ENCODE measurements at places on chromosomes 3 and 15.

DNA sequence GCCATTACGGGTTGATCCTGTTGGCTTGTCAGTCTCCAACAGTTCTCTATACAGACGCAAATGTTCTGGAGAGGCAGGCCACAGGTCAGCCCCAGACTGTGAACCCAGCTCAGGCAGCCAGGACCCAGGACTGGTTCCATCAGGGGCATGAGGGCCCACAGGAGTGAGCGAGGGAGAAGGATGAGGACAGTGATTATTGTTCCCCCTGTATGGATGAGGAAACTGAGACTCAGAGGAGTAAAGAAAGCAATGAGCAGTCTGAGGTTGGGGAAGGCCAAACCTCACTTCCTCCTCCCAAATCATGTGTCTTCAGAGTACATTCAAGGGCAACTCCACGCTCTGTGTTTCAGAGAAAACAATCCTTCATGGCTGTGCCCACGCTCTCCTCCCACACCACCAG lies 121.9 kb downstream of the RPLP1 start:
- no peak for DNase-seq

DNA sequence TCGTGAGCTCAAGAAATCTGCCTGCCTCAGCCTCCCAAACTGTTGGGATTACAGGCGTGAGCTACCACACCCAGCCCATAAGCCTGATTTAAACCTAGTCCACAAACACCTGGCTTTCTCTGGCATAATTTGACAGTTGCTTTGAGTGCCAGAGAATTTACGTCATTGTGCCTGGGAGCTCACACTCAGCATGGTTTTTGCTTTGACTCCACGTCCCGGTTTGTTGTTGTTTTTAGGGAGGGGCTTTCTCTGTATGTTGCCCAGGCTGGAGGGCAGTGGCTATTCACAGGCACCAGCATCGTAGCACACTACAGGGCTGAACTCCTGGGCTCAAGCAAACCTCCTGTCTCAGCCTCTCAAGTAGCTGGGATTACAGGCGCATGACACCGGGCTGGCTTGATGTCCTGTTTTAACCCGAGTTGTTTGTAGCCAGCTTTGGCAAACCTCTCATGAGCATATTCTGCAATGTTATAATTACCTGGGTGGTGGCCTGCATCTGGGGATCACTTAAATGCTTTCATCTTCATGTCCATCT lies 32.7 kb downstream of the CEMIP start:
- no peak for DNase-seq

DNA sequence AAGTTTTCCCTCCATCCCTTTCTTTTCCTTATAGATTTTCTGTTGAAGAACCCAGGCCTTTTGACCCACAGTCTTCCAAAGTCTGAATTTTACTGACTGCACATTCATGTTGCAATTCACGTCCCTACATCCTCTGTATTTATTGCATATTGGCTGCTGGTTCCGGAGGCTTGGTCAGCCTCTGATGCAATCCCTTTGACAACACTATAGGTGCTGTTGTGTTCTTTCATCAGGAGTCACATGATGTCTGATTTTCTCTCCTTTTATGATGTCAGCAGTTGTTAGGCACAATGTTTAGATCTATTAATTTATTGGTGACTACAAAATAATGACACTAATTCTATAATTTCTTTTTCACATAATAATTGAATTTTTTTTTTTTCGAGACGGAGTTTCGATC lies 8.7 kb downstream of the CYP1A1 start:
- no peak for DNase-seq

DNA sequence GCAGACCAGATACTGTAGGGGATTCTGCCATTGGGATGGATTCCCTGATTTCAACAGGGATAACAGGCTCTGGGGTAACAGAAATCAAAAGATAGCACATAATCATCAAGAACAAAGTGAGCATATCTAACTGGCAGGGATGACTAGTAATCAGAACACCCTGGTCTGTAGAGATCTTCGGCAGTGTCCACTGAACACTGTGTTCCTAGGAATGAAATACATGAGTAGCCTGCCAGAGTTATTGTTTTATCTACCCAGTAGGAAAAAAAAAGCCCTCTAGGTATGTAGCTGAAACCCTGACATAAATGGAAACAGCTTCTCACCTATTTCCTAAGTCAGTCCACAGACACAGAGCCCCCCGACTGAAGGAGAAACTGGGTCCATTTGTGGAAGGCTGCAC lies 340.3 kb upstream of the ZNF385D start:
- DNase-seq, result no peak

DNA sequence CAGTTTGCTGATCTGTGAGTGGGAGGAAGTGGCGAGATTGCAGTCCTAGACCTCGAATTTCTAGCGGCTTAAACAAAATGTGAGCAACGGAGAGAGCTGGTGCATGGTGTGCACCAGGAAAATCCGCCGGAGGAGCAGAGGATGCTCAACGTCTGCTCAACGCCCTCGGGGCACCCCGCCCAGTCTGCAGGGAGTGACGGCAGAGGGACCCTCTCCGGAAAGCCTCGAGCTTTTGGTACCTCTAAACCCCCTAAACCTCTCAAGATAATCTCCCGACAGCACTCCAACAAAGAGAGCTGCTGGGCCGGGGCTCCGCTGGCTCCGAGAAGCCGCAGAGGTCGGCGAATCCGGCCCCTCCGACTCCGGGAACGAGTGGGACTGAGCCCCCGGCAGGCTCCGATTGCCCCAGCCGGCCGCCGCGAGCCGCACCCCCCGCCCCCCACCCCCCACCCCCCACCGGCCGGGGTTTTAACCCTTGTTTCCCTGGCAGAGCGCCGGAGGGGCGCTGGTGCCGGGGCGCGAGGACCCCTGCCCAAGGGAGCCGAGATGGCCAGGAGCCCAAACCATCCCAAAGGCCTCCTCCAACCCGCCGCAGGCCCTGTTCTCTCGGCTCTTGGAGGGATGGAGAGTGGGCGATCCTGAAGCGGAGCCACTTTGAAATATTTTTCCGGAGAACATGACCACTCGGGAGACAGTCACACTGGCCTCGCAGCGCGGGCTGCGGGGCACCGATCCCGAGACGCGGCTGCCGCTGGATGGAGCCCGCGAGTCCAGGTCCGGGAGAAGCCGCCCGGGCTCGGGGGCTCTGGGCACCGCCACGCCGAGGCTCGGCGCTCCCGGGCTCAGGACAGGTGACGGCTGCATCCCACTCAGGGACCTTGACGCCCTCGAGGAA lies 1.5 kb downstream of the MEGF11 start:
- peak; percentile 38 for DNase-seq

DNA sequence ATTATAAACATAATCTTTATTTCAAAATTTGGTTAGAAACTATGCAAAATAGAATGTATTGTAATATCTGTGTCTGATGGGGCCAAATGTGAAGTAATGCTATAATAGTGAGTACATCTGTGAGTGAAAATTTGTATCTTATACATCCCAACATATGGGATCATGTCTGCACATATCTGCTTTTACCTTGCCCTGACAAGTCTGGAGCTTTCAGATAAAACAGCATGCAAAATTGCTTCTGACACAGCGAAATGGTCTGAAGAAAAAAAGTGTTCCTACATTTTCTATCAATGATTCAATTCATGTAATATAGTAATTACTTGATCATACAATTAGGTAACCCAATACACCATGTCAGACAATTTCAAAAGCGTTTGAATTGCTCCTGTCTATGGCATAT lies 58.1 kb upstream of the P3H2 start:
- no peak for DNase-seq

DNA sequence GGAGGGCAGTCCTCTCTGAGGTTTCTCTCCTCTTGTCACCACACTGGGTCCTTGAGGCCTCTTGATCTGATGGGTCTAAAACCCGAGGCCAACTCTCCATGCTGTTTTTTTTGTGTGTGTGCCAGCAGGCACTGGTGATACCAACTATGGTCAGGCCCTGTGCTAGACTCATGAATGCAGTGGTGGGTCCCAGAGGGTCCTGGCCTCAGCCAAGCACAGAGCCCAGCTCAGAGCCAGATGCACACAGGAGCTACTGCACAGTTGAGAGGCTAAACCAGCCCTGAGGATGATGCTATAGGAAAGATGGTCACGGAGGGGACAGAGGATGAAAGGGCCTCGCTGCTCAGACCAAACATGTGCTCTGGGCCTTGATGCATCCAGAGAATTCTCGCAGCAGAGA lies 33.5 kb downstream of the RAB6B start:
- DNase-seq, result no peak

- no peak for DNase-seq
Observed at GRCh38 chr3:176755552-176755951, 441.7 kb downstream of the TBL1XR1 start.

- DNase-seq, result no peak
Observed at GRCh38 chr3:174598885-174599439, 260.2 kb upstream of the NAALADL2 start.

- peak; percentile 23 for DNase-seq
Observed at GRCh38 chr3:13879102-13879945, 547 bp downstream of the WNT7A start.

GRCh38 chr3:159763602-159764489 lies 224.8 kb upstream of the IL12A start:
- DNase-seq, result no peak

DNA sequence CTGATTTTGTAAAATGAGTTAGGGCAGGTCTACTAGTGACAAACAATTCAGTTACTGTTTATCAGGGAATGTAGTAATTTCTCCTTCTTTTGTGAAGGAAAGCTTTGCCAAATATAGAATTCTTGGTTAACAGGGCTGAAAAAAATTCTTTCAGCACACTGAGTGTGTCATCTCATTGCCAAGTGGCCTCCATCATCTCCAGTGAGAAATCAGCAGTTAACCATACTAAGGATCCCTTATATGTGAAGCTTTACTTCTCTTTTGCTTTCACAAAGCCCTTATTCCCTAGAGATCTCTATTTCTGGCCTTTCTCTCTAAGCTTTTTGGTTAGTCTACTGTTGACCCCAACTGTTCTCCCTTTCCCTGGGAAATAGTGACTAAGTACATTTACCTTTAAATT lies 269.1 kb downstream of the SCAPER start:
- DNase-seq, result no peak

GRCh38 chr3:64140651-64141050 lies 84.6 kb downstream of the PRICKLE2 start:
- no peak for DNase-seq

- DNase-seq, result no peak
Observed at GRCh38 chr3:107520535-107520934, 2.2 kb upstream of the BBX start.

GRCh38 chr15:79967298-79968182 lies 3.5 kb downstream of the BCL2A1 start:
- DNase-seq, result no peak

GRCh38 chr3:146865175-146865755 lies 260.1 kb upstream of the PLSCR5 start:
- DNase-seq, result no peak

- no peak for DNase-seq
Observed at GRCh38 chr15:22961762-22962161, 18.4 kb downstream of the CYFIP1 start.

Data from effector CD4-positive, alpha-beta T cell (primary cell).